T-helper 17 cell (primary cell): ENCODE measurements at places on chromosomes 3 and 15. TPM values are rescaled to one million over a fixed set of nuclear protein-coding genes. Genes with fewer than 3 reads are reported as not detected.

SENP2 gene
- total RNA-seq: 64.6 TPM

- no peak for DNase-seq
Observed at GRCh38 chr15:42083605-42083908, 10.8 kb downstream of the PLA2G4D start.

DNA sequence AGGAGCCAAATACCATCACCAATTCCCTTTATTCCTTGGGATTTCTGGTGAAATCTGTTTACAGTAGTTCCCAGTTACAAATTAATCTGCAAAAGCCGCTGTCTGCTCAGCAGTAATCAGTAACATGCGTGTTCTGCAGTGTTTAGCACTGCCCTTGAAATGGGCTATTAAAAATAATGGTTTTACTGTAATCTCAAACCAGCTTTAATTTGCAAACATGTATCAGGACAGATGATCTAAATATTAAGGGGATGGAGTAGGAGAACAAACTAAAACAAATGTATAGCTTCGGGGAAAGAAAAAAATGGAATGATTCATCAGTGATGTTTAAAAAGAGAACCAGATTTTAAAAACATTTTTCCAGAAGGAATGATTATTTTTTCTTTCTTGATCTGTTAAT, 513.2 kb downstream of the MECOM start:
- no peak for DNase-seq

- no peak for DNase-seq
Observed at GRCh38 chr15:94586099-94586498, 354.7 kb downstream of the MCTP2 start.

CLDN11 gene
- total RNA-seq: not detected

DNA sequence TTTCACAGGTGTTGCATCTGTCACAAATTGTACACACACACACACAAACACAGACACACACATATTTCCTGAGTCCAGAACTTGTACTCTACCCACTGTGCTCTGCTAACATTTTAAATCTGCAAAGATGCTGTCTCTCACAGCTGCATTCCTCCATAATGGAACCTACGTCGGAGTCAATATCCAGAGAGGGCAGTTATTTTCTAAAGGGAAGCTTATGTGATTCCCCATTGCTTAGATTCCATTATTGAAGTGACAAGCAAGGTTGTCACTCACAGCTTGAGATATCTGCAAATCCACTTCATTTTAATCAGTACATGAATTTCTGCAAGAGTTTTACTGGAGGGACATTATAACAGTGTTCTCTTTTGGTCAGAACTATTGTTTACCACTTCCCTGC, 992.4 kb downstream of the NSUN3 start:
- DNase-seq: no peak

CACNA2D3 gene
- not detected for total RNA-seq

MESP2 gene
- total RNA-seq: not detected

GRCh38 chr15:69841113-69841828, 256.4 kb downstream of the TLE3 start:
- DNase-seq: no peak

DNA sequence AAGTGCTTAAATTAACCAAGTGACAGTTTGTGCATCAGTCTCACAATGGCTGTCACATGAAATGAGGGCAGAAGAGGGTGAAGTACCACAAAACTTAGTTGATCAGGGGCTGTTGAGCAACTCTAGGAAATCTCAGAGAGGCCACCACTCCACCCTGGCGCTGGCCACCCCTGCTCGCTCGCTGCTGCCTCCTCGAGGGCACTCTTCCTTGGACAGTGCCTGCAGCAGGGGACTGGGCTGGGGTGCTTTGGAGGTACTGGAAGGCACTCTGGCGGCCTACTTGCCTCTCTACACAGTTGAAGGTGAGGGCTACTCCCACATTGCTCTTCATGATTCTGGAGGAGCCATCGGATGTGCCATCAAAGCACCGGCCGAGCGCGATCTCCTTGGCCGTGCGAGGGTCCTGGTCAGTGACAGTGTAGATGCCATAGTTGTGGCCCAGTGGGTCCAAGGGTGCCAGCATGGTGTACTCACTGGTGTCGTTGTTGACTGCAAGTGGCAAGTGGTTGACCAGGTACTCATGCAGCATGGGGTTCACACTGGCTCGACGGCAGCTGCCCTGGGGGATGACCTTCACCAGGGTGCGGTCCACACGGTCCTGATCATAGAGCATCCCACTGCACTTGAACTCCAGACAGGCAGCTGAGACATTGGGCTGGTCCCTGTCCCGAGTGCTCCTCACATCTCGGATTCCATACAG, 11.6 kb upstream of the CLPX start:
- no peak for DNase-seq

- DNase-seq: no peak
Observed at GRCh38 chr3:45730409-45731154, 41.4 kb downstream of the SACM1L start.

DNA sequence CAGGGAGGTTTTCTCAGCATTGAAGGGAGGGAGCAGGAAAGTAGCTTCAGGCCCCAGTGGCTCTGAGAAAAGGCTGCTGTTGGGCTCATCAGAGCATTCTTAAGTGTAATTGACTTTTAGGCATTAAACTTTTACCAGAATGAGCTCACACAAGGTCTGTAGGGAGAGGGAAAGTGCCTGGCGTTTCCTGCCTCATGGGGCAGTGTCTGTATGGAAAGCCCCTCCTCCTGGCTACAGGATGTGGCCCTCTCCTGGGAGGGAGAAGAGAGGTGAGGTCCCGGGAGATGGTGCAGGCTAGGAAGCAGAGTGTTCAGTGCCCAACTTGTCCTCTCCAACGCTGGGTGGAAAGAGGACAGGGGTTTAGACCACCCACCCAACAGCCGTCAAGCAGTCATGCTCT, 21.3 kb upstream of the SCN10A start:
- no peak for DNase-seq

NOX5 gene
- total RNA-seq: not detected

DNA sequence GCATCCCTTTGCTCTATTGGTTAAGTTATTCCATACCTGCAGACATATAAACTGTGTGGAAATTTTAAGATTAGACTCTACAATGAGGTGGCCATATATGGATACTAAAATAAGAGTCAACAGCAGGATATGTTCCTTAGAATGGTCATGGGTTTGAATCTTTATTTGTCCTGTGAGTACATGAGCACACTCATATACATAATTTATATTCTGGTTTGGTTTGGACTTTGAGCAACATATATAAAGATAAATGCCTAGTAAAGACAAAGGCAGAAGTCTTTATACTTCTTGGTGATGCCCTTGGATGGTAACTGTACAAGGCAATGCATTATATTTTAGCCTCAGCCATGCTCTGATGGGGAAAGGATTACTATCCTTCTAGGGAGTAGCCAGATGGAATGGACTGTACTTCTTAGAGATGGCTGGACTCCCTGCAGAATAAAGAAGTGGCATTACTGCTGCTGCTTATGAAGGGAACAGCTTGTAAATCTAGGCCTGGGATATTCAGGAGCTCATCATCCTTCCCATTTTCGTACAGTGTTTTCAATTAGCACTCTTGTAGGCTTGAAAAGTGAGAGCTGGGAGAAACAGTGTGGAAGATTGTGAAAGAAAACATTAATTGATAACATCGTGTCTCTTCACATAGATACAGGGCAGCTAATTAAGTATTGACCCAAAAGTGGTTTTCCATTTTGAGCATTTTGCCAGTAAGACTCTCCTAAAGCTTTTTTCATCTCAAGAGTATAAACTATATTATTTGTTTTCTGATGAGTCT, 60.4 kb downstream of the HMG20A start:
- DNase-seq: no peak

HMG20A gene
- 22.3 TPM for total RNA-seq

- peak; percentile 43 for DNase-seq
Observed at GRCh38 chr15:59689626-59690236, 611 bp upstream of the BNIP2 start.

PFN2 gene
- 5.1 TPM for total RNA-seq

- DNase-seq: no peak
Observed at GRCh38 chr3:135973841-135974240, 8.3 kb downstream of the PPP2R3A start.

DNA sequence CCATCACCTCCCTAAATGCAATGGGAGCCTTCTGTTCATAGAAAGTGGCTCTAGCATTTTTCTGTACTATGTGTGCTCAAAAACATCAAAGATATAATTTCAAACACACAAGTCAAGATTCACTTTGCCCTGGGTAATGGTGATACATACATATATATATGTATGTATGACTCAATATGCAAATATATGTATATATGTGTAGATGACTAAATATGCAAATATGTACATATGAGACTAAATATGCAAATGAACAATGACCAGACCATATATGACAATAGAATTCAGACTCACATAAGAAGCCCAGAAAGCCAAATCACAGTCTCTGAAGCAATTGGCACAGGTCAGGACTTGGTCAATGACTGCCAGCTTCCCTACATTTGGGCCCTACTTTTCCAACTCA, 36.9 kb upstream of the SNRK start:
- no peak for DNase-seq

FAH gene
- total RNA-seq: 16.3 TPM

IFT57 gene
- total RNA-seq: 48.4 TPM

UBE2Q2 gene
- 40.0 TPM for total RNA-seq

PLS1 gene
- total RNA-seq: 0.44 TPM

DNA sequence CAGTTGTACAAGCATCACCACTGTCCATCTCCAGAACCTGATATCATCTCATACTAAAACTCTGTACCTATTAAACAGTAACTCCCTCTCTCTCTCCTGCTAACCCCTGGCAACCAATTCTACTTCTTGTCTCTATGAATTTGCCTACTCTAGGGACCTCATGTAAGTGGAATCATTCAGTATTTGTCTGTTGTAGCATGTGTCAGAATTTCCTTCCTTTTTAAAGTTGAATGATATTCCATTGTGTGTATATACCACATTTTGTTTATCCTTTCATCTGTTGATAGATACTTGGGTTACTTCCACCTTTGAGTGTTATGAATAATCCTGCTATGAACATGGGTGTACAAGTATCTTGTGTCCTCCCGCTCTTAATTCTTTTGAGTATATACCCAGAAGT, 16.6 kb downstream of the ZNF592 start:
- no peak for DNase-seq

DNA sequence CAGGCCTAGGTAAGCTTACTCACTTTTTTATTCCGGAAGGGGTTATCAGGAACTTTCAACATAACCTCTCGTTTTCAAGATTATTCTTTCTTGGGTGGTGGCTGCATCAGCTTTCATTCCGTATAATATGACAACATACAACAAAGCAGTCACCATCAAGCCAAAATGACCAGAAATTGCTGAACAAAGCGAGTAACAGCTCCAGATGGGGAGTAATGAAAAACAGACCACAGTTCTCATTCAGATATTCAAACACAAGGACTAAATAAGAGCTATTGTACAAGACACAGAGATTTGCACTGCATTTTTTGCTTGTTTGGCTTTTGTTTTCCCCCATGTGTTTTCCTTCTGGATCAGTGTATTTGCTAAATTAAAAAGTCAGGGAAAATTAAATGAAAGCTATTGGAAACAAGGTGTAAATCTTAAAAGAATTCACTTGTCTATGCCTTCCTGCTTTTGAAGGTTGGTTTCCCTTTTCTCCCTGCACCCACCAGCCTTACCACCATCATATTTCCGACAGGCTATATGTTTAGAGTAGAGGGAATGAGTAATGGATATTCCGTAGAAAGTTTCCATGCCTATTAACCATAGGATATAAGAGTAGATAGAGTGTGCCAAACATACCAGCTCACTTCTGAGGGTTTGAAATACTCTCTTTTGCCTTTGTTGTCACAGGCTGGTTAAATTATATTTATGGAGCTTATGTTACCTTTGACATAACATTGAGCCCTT, 213.6 kb downstream of the RBMS3 start:
- DNase-seq: no peak

EPHB3 gene
- total RNA-seq: 0.35 TPM

GRCh38 chr3:55683666-55684270, 196.7 kb upstream of the WNT5A start:
- DNase-seq: no peak

SLC28A2 gene
- total RNA-seq: not detected

DNA sequence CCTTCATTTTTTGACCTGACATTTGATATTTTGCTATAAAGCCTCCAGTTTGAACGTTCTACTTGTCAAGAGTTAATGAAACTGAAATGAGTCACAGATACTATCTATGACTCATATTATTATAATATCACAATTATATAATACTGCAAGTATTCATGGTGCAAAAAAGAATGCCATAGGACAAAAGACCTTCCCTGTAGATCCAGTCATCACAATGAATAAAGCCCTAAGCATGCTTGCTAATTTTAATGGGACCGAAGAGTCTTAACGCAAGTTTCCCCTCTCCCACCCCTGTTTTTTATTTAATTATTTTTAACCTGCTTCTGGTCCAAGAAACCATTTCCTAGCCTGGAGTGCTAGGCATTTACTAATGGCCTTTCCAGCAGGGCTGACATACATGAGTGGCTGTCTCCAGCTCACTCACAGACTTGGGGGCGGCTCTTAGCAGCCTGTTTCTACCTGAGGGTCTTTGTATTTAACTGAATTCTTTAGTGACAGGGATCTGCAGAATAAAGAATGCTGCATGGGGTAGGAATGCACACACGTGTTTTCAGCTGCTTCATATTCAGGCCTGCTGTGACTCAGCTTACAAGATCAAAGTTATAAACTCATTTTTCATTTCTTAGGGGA, 61.2 kb downstream of the THBS1 start:
- DNase-seq: no peak

GXYLT2 gene
- total RNA-seq: 0.10 TPM

DNA sequence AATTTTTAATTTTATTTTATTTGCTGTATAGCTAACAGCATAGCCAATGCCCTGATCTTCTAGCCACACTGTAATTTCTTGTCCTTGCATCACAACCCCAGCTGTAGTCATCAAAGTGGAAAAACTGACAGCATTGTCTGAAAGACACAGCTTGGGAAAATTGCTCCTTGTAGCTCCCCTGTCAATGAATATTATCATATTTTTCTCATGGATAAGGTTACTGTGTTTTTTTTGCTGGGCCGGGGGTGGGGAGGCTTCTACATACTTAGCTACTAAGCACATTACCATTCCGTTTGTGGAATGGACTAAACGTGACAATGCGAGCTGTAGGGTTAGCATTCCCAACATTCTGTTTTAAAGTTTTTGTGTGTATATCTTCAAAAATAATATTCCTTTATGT, 381.3 kb downstream of the TIGIT start:
- DNase-seq: no peak

- DNase-seq: no peak
Observed at GRCh38 chr3:153158961-153159735, 2.9 kb upstream of the RAP2B start.

- DNase-seq: no peak
Observed at GRCh38 chr15:40064231-40064894, 25.4 kb upstream of the SRP14 start.

DNA sequence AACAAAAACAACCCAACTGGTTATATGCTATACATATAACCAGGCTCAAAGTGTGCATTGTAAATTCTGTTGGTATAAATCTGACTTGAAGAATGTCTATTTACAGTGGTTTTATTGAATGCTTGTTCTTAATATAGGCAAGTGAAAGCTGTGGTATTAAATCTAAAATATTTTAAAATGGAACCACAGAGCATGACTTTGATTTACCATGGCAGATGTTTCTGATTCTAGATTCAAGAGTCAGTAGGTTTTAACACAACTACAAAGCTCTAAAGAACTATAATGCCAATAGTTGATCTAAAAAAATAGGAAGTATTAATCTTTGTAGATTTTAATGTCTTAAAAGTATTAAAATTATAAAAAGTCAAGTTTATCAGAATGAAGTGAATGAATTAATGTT, 141.9 kb upstream of the PLSCR5 start:
- DNase-seq: no peak

IMPG2 gene
- 0.47 TPM for total RNA-seq
